Activated CD4-positive, CD25-positive, alpha-beta regulatory T cell treated with anti-CD3 and anti-CD28 coated beads, Interleukin-2, amount 50 U/mL, for 24 hours (primary cell): ENCODE measurements at places on chromosomes 3 and 15.

GRCh38 chr15:92886815-92887214 is 13.3 kb upstream of the CHD2 start:
- ATAC-seq, result no peak

DNA sequence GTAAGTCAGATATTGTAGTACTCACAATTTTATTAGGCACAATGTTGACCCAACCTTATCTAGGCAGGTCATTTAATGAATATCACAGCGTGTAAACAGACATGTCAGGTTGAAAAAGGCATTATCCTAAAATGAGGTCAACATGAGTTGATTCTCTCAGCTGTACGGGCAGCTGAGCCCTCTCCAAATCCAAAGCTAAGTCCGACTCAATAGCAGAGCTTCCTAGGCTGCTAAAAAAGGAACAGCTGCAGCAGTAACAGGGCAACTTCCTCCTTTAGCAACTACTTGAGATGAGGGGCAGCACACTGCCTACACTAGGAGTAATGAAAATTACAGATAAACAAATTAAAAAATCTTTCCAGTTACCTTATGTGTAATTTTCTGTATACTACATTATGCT is 189.2 kb downstream of the CADM2 start:
- no peak for ATAC-seq

GRCh38 chr15:73941044-73941443 is 14.8 kb downstream of the LOXL1 start:
- no peak for ATAC-seq

- ATAC-seq, result no peak
These were observed 101.3 kb downstream of the DGKG start for GRCh38 chr3:186260726-186261125.

DNA sequence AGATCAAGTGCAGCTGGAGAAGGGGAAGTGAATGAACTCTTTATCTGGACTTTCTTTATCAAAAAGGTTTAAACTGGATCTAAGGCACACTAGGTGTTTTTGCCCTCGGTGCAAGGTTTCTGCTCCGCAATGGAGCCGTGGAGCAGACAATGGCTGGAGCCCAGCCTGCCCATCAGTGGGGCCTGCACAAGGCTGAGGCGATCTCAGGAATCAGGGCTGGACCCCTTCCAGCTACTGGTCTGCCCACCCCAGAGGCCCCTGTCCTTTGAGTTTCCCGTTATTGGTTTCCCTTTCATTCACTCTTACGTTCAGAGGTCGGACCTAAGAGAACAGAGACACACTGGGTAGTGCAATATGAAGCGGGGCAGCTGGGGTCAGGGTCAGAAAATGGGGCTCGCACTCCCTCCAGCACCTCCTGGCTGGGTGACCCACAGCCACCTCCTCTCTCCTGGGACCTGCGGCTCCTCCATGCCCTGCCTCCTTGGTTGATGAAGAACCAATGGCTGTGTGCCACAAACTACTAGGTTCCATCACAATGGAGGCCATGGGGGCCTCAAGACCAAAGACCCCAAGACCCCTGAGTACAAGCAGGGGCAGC is 164.6 kb downstream of the CHSY1 start:
- no peak for ATAC-seq

- no peak for ATAC-seq
These were observed 52.0 kb upstream of the TRPM1 start for GRCh38 chr15:31153531-31153930.

DNA sequence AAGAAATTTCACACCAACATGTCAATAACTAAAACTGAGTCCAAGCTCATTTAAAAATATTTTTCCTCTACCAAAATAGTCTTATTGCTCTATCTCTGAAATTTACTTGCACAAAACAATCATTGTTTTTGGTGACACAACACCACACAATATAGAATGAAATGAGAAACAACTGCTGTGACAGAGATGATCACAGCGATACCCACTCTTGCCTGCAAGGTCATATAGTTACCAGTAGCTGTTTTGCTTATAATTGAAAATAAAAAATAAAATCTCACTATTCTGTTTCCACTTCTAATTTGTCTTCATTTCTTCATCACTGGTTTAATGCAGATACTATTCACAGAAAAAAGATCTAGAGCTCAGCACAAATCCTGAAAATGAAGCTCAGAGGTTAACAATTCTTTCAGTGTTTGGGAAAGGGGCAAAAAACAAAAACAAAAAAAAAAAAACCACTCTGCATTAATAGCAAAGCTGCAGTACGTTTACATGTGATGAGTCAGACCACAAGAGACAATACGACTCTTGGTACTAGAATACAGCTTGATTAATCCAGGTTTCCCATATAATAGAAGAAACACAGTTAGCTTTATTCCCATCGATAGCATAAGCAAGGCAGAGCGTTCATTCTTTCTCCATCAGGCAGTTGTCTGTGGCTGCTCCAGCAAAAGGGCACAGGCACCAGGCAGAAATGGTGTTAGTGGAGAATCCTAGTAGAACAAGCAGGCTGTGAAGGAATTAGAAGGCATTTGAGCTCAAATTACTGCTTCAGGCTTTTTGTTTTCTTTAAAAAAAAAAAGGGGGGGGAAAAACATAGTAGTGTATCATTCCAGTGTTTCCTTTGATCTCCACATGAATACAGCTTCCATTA is 773 bp downstream of the ANKRD28 start:
- ATAC-seq, result peak; percentile 37

DNA sequence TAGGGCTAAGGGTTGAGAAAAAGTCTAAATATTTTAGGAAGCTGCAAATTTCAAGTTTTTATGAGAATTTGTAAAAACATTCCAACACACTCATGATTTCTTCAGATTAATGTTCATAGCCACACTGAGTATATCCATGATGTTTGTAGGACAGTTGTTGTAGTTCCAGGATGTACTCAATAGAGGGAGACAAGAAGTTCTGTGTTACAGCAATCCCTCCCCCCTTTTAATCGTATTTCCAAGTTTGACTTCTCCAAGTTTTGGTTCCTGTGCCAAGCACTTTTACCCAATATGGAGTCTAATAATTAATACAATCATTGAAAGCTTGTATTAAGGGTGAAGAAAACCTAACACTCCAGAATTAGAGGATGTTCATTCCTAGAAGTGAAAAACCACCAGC is 143.4 kb downstream of the FEZF2 start:
- no peak for ATAC-seq

DNA sequence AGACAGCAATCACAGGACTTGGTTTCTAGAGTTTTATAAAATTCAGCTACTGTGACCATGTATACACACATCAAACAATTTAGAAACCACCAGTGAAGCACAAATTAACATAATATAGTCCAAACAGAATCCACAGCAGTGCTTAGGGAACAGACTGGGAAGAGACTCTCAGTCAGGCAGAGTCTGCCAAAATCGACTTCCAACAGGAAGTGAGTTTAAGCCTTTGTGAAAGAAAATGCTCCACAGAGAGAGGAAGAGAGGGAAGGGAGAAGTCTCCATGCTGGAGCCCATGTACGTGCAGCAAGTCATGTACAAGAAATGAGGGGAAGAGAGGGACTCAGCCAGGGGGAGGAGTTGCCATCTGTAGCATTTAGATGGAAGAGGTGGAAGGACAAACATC is 172.6 kb downstream of the IL5RA start:
- ATAC-seq, result no peak

GRCh38 chr15:64051407-64052259 is 5.3 kb upstream of the DAPK2 start:
- no peak for ATAC-seq

DNA sequence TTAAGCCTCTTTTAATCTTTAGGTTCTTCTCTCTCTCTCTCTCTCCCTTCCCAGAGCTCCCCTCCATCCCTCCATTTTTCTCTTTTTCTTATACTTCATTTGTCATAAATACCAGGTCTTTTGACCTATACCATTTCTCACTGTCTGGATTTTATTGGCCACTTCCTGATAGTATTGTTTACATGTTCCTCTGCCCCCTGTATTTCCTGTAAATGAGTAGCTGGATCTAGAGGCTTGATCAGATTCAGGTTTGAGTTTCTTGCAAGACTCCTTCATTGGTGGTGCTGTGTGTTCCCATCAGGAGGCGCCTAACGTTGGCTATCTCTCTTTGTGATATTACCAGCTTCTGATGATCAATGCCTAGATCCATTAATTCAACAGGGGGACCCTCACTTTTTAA is 42.2 kb downstream of the DAPK2 start:
- ATAC-seq, result no peak

DNA sequence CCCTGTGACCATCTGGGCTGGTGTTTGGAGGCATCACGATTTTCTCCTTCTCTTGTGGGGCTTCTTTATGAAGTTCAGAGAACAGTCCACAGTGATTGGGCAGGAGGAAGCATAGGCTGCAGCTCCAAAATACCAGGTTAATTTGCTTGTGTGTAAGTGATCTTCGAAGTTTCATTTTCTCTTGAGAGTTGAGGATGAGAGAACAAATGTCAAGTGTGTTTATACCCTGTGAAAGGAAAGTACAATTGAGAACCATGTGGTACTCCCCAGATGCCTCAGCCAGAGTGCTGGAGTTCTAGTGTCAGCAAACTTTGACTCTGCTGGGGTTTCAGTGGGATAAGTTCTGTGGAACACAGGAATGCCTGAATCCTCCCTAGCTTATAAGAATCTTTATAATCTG is 357.1 kb upstream of the CFAP20DC start:
- ATAC-seq, result peak; percentile 46

GRCh38 chr3:105997800-105998526 is 129.2 kb upstream of the CBLB start:
- no peak for ATAC-seq

DNA sequence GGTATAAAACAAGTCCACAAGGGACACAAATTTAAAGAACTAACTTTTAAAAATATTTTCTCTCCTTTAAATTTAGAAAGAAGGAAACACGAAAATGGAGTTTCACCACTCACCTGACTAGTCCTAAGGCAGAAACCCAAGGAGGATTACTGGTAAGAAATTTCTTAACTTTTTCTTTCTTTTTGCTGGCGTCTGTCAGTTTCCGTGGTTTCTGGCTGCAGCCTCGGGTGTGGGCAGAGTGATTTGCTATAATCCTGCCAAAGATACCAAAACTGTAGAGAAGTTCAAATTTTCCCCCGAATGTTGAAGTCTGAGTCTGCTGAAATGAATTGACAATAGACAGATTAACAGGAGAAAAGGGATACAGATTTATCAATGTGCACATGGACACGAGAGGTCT is 843.6 kb upstream of the ALCAM start:
- no peak for ATAC-seq

- no peak for ATAC-seq
These were observed 58.5 kb downstream of the DUT start for GRCh38 chr15:48389691-48390143.

DNA sequence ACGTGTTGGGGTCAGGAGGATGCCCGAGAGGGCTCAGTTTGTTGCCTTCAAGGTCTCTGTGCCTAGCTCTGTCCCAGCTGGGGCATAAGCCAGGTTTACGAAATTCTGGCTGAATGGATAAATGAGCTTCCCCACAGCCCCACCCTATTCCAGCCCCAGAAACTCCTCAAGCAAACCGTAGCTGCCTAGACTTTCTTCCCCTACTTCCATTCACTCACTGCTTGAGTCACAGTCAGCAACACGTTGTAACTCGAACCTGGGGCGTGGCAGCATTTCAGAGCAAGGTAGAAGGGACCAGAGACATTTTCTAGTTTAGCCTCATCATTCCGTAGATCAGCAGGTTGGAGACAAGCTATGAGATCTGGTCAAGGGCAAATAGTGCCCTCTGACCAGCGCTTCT is 24.2 kb downstream of the NMNAT3 start:
- no peak for ATAC-seq

DNA sequence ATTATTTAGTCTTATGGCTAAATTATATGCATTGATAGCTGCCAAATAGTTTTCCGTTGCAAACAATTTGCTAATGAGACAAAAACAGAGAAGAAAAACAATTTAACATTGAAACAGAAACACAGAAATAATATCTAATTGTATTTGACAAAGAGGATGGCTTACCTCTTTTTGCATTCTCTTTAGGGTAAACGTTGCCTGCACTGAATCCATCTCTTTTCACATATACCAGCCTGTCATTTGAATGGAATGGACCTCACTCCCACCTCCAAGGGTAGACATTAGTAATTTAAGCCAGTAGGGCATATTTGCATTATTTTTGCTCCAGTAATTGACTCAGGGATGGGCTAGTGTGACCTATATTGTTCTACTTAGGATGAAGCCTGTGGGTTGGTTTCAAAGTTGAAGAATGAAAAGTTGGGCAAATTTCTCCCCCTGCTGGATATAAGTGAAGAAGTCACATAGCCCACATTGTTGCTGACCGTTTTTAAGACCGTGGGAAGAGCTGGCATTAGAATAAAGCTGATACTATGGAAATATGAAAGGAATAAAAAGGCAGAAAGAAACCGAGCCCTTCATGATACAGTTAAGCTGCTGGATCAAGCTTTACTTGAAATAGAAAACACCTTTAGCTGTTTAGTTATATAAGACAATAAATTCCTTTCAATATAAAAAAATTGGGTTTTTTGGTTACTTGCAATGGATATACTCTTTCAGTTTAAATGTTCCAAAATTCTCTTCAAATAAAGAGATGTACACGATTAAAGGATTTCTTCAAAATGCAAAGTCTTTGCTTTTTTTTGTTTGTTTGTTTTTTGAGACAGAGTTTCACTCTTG is 26.9 kb downstream of the PIERCE2 start:
- peak; percentile 48 for ATAC-seq

DNA sequence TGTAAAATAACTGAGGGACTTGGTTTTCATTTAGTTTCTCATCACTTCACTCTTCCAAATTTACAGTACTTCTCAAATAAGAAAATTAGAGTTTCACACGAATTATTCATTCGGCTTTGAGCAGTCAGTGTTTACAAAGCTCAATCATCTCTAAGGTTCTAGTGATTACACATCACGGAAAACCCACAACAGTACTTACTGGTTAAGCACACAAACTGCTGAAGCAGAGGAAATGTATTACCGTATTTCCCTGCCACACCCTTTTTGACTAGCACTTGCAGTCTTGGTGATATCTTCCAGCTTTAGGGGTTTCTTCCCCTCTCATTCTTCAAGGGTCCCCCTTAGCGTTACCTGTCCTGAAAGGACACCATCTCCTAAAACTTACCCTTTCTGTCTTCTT is 164.8 kb upstream of the CDIN1 start:
- no peak for ATAC-seq

GRCh38 chr15:63044645-63045464 is 2.3 kb downstream of the TPM1 start:
- no peak for ATAC-seq

DNA sequence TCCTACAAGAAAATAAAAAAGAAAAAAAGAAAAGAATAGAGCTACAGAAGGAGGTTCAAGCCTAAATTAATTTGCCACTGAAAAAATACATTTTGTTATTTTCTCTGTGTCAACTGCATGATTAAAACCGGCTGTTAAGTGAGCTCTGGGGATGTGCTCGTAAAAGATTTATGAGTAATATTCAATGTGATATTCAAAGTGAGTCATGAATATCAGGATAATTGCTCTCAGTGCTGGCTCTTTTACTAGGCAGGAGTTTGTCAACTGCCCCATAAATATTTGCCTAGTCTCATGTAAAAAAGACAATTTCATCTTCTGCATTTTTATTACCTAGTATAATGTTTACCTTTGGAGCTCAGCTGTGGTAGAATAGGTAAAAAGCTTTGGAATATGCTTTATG is 78.9 kb downstream of the CDIN1 start:
- ATAC-seq, result no peak
